CD4-positive, alpha-beta T cell treated with Interleukin-17A for 4 hours (primary cell): ENCODE measurements at places on chromosomes 11 and 22.

- DNase-seq: no peak
These were observed 99.4 kb upstream of the ZC3H12C start for GRCh38 chr11:109993786-109994185.

GRCh38 chr22:19201869-19202798, 23.6 kb upstream of the SLC25A1 start:
- DNase-seq: no peak

DNA sequence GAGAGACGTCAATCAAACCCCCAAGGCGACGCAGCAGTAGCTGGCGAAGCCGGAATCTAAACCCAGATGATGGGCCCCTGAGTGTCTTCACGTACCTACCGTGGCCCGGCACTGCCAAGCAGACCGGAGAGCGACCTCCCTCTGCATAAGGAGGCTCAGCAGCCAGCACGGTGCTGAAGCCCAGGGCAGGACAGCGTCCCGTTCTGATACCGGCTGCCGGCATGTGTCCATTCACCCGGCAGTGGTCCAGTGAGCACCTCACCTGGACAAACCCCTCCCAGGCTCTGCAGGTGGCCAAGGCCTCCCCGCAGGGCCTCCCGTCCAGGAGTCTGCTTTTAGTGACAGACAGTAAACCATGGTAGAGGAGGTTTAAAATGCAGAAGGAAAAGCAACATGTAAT, 142.0 kb downstream of the BRD1 start:
- no peak for DNase-seq

GRCh38 chr11:9664276-9665171, 647 bp downstream of the SWAP70 start:
- DNase-seq: peak; percentile 37

- no peak for DNase-seq
These were observed 52.1 kb downstream of the SHANK2 start for GRCh38 chr11:71200172-71200716.

DNA sequence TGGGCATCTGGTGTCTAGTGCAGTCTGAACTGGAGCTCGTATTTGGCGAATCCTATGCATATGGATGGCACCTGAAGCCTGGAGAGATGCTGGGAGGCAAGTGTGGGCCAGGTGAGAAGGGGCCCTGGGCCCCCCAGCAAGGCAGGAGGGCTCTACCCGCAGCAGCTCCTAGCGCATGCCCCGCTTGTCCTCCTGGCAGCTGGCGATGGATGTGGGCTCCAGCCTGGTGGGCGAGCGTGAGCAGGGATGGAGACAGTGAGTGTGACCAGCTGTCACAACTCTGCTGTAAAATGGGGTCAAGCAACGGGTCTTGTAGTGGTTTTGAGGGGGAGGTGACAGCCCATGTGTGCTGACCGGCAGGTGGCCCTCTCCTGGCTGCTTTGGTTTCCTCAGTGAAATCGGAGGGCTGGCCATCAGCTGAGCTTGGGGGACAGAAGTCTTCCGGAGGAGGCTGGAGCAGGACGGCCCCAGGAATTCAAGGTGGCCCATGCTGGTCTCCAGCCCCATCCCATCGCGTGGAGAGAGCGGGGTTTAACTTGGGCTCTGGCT, 12.0 kb downstream of the FRMD8 start:
- DNase-seq: no peak

DNA sequence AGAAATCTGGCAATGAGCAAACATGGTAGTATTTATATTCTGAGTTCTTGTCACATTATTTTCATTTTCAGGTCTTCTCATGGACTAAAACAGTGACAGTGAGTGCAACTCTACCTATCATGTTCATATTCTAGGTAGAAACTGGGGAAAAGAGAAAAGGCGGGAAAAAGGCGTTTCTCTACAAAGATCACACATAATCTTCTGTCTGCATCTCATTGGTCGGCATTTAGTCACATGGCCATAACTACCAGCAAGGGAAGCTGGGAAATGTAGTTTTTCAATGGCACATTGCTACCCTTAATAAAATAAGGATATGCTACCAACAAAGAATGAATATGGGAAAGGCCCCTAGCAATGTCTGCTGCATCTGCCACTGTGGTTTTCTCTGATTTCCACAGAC, 57.6 kb upstream of the B3GAT1 start:
- DNase-seq: no peak

GRCh38 chr22:21943571-21944448, 8.8 kb downstream of the PPM1F start:
- no peak for DNase-seq

DNA sequence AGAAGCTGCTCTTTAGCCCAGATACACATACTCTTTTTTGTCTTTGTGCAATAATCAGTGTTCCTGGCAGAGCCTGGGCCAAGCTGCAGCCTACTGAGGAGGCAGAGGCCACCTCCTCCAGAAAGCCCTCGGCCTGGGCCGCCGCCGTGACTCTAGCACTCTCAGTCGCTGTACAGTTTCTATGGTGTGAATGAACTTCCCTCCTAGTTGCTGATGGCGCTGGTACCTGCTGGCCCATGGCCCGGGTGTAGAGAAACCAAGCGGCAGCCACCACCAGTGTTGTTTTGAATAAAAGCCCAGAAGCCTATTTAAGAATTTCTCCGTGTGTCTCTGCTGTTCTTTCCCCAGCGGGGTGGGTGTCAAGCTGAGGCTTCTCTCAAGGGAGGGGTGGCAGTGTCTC, 118.9 kb downstream of the CACNA1I start:
- no peak for DNase-seq

GRCh38 chr11:112485280-112485679, 224.6 kb upstream of the PLET1 start:
- DNase-seq: no peak

GRCh38 chr11:1836011-1836945, 1.5 kb downstream of the SYT8 start:
- no peak for DNase-seq

- no peak for DNase-seq
These were observed 69.5 kb downstream of the SLC1A2 start for GRCh38 chr11:35349897-35350296.

GRCh38 chr22:44403602-44404329, 91.0 kb upstream of the SHISAL1 start:
- DNase-seq: no peak

GRCh38 chr11:9230296-9230695, 34.9 kb downstream of the DENND5A start:
- no peak for DNase-seq

GRCh38 chr11:73800276-73800806, 12.7 kb downstream of the MRPL48 start:
- no peak for DNase-seq

DNA sequence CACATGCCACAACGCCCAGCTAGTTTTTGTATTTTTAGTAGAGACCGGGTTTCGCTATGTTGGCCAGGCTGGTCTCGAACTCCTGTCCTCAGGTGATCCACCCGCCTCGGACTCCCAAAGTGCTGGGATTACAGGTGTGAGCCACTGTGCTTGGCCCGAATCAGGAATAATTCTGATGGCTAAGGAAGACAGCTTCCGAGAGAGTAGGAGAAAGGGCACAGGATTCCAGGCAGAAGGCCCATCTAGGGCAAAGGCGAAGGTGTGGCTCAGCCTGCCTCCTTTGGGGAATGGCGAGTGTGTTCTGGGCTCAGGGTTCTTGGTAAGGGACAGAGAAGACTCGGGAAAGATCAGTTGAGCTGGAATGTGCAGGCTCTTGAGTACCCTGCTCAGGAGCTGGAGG, 1.6 kb upstream of the SYCE3 start:
- DNase-seq: no peak

GRCh38 chr11:92423115-92424034, 198.8 kb downstream of the FAT3 start:
- no peak for DNase-seq
